ENCODE measurements at places on chromosomes 7 and 10. TPM values are rescaled to one million over a fixed set of nuclear protein-coding genes. Genes with fewer than 3 reads are reported as not detected.

- H3K27ac ChIP-seq: no peak overlapping the region
- H3K36me3 ChIP-seq: peaks cover 8% of the 10 kb centered on the region
- H3K27me3 ChIP-seq: no peaks in the 10 kb centered on the region
- no peak for DNase-seq
These were observed 19.9 kb downstream of the UPF2 start for GRCh38 chr10:12022580-12023257.

DNA sequence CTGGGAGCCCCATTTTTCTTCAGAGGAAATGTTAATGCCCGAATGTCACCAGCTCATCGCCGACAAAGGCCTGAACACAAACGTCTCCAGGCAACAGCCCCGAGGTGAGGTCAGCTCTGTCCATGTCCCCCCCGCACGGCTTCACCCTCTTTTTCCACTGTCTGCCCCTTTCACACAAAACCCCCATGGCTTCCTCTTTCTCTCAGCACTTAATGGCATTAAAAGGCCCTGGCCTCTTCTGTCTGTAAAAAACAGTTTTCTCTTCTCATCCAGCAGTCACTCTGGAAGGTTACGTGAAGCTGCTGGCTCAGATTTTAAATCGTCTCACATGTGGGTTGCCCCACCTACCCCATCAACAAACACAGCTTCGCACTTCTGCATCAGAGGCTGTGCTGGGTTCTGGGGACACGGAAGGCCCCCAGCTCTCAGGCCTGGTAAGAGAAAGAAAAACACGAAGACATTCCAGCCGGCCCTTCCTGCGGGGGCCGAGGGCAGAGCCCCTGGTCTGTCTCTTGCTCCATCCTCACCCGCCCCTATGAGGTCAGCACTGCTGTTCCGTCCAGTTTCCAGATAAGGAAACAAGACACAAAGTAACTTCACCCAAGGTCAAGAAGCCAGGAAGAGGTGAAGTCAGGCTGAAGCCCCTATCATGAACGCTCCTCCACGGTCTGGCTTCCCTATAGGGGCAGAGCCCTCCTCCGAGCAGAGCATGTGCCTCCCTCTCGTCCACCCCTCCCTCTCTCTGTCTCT, 91.1 kb upstream of the PDGFA start:
- DNase-seq: no peak
- peaks cover 29% of the 10 kb centered on the region for H3K27me3 ChIP-seq
- no peak overlapping the region for H3K4me3 ChIP-seq
- no peaks in the 10 kb centered on the region for H3K4me1 ChIP-seq

- H3K27me3 ChIP-seq: no peaks in the 10 kb centered on the region
- H3K4me3 ChIP-seq: no peak overlapping the region
- H3K36me3 ChIP-seq: no peaks in the 10 kb centered on the region
- peaks cover 30% of the 10 kb centered on the region for H3K4me1 ChIP-seq
These were observed 31.7 kb upstream of the DNMBP start for GRCh38 chr10:100041306-100042002.

CFAP43 gene
- 1.1 TPM for total RNA-seq

All from Calu3 (cell line).